ENCODE measurements at places on chromosomes 4 and X. TPM values are rescaled to one million over a fixed set of nuclear protein-coding genes. Genes with fewer than 3 reads are reported as not detected.
A peak's percentile ranks its signal among the peaks of the same experiment; 100 is the strongest.

Gene TSR2
- total RNA-seq = 12.1 TPM

Gene CCNA2
- total RNA-seq = 54.0 TPM

Gene HPF1
- 22.5 TPM for total RNA-seq

Gene BCORL1
- total RNA-seq = 1.3 TPM

Gene GPRASP3
- 4.8 TPM for total RNA-seq

Gene ADH1A
- not detected for total RNA-seq

DNA sequence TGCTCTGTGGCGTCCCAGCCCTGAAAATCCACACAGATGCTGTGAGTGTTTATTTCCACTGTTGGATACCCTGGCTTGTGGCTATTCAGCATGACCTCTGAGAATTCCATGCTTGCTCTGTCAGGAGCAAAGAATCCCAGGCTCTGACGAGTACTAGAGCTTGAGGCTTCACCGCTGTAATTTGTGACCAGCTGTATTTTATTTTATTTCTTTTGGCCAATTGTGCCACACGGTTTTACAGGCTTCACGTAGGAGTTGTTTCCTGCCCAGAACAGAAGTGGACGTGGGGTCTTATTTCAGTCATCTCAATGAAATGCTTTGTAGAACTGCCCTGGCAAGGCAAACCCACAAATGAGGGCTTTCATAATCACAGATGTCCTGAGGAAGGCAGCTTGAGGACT, 69.4 kb upstream of the CLDN34 start:
- peak; percentile 93 for DNase-seq

GRCh38 chrX:83845397-83845796, 15.5 kb upstream of the CYLC1 start:
- DNase-seq = peak; percentile 3

DNA sequence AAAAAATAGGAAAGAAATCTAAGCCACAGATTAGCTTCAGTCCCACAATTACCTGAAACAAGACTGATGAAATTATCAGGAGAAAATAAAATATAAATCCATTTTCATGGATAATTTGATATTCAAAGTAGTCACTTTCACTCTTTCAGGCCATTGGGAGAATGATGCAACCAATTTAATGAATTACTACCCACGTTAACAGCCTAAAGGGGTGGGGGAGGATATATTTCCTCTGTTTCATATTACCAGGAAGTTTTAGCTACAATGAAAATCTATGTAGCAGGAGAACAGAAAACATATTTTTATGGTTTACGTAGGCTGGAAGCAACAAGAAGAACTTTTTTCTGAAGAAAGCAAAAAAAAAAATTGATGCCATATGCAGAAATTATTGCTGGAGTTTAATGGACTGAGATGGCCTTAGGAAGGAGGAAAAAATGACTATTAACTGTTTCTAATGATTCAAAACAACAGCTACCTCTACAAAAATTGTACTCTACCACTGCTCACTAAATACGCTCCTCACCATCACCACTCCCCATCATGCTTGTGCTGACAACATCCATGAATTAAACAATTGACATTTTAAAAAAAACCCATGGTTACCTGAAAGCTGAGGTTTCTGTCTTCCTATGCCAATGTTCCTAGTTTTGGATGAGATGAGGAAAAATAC, 100.9 kb downstream of the CXXC4 start:
- no peak for DNase-seq

DNA sequence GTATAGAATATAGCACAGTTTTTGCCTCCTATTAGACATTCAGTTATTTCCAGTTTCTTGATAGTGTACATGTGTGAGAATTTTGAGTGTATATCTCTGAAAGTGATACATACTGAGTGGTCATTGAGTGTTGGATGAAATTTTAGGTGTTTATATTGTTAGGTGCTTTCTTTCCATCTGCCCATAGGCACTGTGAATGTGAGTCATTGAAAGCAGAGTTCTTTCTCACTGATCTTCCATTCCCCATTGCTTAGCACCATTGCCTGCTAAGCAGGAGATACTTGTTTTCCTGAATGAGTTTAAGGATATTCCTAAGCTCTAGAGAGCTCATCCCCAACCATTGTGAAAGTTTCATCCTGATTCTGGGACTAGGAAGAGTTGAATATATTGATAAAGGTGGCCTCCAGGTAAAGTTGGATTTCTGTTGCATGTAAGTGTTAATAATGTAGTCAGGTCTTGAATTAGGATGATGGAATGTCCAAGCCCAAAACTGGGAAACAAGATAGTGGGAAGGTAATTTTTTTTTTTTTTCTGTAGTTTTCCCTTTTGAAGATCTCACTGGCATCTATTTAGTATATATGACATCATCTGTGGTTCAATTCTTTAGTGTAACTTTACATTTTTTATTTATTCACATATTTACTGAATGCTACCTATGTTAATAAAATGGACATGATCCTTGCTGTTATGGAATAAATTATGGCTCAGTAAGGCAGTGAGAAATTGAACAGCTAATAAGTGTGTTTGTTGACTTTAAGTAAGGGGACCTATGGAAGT, 22.1 kb downstream of the UBE2K start:
- DNase-seq = no peak

DNA sequence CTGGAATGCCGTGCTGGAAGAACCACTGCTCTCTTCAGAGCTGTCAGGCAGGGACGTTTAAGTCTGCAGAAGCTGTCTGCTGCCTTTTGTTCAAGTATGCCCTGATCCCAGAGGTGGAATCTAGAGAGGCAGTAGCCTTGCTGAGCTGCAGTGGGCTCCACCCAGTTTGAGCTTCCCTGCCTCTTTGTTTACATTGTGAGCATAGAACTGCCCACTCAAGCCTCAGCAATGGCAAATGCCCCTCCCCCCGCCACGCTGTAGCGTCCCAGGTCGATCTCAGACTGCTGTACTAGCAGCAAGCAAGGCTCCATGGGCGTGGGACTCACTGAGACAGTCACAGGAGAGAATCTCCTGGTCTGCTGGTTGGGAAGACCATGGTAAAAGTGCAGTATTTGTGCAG, 34.8 kb upstream of the MUC7 start:
- DNase-seq = no peak
